ENCODE measurements at places on chromosomes 3 and 15. TPM values are rescaled to one million over a fixed set of nuclear protein-coding genes. Genes with fewer than 3 reads are reported as not detected.

The HOMER2 gene
- polyA plus RNA-seq = 2.7 TPM

The GCSAM gene
- polyA plus RNA-seq = 34.0 TPM

The POPDC2 gene
- 2.2 TPM for polyA plus RNA-seq

The SLCO2A1 gene
- not detected for polyA plus RNA-seq

The EHD4 gene
- 3.8 TPM for polyA plus RNA-seq

The PLS1 gene
- not detected for polyA plus RNA-seq

The RFTN1 gene
- 43.1 TPM for polyA plus RNA-seq

Data from IgD-negative memory B cell (primary cell).